ENCODE measurements at places on chromosomes 5 and 9. TPM values are rescaled to one million over a fixed set of nuclear protein-coding genes. Genes with fewer than 3 reads are reported as not detected.

SIMC1 gene
- total RNA-seq, result 6.7 TPM

LCN9 gene
- not detected for total RNA-seq

GRCh38 chr9:22065431-22066200, 56.5 kb upstream of the CDKN2B start:
- no peak for DNase-seq

DNA sequence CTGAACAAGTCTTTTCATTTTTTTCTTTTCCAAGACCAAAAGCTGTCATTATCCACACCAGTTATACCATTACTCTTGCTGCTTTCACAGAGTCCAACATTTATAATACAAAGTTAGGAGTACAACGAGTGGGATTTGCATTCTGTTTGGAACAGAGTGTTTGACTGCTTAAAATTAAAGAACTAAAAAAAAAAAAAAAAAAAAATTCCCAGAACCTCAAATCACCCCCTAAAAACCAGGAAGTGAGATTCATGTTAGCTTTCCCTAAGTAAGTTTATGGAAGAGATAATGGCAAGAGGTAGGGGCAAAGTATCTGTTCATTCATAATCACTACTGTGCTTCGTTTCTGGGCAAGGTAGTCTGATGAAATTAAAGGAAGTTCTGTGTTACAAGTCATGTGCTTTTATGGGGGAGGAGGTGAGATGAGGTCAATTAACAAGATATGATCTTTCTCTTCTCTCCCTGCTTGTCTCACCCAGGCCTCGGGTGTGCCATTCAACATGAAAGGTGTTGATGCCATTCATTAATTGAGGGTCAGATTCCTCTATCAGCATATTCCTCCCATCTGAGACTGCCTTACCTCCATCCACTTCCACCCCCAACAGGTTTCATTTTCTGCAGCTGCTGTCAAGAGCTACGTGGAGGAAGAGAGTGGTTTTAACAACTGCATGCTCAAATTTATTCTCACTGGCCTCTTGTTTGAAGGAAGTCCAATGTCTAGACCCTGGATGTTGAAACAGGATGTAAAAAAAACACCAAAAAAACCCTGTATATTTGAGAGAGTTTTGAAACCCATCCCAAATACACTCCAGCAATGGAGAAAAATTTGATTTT, 58.1 kb downstream of the MARCHF3 start:
- no peak for DNase-seq

DNA sequence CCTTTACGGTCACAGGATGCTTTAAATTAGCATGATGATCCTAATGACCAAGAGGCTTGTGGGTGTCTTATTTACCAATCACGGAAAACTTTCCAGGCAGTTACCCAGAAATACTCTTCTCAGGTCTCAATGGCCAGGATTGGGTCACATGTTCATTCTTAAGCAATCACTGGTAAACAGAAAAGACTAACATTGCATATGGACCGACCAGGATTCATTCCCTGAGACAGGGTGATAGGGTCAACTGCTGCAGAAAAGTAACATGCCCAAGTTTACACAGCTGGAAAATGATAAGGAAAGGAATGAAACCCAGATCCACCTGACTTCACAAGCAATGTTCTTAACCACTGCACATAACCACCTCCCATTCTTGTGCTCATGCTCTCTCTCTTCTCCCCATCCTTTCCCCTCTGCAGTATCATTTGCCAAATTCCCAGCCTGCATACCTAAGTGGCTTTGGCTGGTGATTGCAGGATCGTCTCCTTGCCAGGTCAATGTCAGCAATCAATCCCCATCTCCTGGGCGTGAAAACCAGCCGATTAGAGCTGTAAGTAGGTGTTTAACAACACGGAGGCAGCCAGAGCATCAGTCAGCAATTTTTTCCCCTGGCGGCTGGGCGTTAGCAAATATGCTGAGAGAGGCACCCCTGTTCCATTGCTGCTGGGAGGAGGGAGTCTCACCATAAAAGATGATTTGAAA, 219.4 kb downstream of the NMUR2 start:
- DNase-seq, result no peak

CYFIP2 gene
- 25.3 TPM for total RNA-seq

- DNase-seq, result no peak
Measured at GRCh38 chr5:10533226-10533625, 30.6 kb upstream of the ANKRD33B start.

FST gene
- total RNA-seq, result not detected

CKMT2 gene
- not detected for total RNA-seq

DNA sequence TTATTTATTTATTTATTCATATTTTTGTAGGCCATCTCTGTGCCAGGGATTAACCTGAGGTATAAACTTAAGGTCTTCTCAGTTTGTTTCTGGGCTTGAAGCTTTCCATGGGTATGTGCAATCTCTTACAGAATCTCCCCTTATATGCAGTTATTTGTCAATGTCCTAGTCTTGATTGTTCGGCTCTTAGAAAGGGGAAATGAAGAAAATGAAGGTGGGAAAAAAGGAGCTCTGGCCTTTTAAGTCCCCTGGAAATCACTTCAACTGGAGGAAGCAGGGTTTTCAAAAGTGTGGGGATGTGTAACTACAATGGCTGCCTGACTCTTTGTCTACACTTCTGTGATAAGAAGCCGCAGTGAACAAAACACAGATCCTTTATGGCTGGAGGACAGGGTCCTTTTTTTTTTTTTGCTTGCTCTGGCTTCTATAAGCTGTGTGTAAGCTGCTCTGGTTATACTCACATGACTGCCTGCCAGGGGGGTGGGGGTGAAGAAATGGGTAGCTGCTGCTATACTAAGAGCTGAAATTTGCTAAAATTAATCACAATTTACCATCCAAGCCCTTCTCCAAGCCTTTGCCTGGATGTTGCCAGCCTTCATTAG, 33.7 kb downstream of the CENPP start:
- no peak for DNase-seq

DNA sequence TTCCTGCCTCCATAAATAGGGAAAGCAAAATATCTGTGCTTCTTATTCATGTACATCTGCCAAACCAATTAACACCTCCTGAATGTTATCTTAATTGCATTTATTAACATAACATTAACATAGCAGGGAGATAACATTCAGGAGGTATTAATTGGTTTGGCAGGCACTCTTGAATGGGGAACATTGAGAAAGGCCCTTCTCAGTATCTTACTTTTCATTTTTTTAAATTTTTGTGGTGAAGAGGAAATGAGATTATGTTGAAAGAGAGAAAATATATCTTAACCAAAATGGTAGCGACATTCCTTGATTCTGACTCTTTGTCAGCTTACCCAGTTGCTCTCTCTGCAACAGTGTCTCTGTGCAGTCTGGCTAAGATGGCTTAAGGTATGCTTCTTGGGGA, 100.4 kb upstream of the TLE1 start:
- no peak for DNase-seq

DNA sequence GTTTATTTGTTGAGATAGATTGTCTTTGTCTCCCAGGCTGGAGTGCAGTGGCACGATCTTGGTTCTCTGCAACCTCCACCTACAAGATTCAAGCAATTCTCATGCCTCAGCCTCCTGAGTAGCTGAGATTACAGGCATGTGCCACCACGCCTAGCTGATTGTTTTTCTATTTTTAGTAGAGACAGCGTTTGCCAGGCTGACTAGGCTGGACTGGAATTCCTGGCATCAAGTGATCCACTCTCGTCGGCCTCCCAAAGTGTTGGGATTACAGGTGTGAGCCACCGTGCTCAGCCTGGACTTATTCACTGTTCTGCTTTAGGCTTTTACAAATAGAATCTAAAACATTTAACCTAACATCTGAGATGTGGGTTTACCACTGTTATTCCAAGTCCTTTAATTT, 91.3 kb downstream of the COMMD10 start:
- no peak for DNase-seq

PLK2 gene
- total RNA-seq, result 705 TPM

DNA sequence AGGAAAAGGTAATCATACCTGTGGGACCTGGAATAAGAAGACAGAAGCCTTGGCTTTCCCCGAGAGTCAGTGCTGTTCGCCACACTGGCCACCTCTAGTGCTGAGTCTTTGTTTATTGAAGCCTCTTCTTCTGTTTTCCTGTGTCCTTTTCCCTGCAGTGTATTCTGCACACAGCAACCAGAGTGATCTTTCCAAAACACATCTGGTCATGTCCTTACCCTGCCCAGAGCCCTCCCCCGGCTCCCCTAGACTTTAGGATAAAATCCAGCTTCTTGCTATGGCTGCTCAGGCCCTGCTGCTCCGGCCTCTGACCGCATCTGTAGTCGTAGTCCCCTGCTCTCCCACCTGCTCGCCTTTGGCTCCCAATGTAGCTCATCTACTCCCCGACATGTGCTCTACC, 28.3 kb downstream of the GALNT10 start:
- no peak for DNase-seq

FBP2 gene
- not detected for total RNA-seq

LRRC19 gene
- total RNA-seq, result not detected

TRAF1 gene
- 5.0 TPM for total RNA-seq

FAM200C gene
- 8.3 TPM for total RNA-seq

EQTN gene
- total RNA-seq, result not detected

GRCh38 chr5:74206579-74207550, 433.7 kb downstream of the ENC1 start:
- DNase-seq, result peak; percentile 22

GRCh38 chr5:142472306-142472951, 147.6 kb upstream of the SPRY4 start:
- peak; percentile 33 for DNase-seq

DNA sequence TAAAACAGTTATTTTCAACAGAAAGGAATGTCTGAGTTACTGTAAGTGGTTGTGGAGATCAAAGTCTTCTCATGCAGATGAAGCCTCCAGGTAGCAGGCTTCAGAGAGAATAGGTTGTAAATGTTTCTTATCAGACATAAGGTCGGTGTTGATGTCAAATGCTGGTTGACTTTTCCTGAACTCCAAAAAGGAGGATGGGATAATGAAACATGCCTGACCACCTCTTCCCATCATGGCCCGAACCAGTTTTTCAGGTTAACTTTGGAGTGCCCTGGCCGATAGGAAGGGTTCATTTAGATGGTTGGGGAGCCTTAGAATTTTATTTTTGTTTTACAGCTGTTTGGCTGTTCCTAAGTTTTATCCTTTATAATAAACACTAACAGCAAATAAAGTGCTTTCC, 478.4 kb downstream of the ACTL7B start:
- DNase-seq, result no peak

DNA sequence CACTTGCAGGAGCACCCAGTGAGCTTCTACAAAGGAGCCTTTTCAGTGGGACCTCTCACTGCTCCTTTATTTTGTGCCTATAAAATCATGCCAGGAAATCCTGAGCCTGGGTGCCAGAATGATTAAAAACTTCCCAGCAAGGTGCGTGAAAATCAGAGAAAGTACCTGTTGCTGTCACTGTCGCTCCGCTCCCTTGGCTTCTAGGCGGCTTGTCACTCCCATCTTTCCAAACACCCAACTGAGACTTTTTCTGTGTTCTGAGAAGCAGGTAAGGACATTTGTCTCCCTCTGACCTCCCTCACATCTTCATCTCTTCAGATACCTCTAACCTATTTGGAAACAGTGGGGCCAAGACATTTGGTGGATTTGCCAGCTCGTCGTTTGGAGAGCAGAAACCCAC, 53.9 kb downstream of the FAM78A start:
- DNase-seq, result no peak

CCDC183 gene
- total RNA-seq, result not detected

- no peak for DNase-seq
Measured at GRCh38 chr9:123834218-123834888, 95.6 kb downstream of the DENND1A start.

DNA sequence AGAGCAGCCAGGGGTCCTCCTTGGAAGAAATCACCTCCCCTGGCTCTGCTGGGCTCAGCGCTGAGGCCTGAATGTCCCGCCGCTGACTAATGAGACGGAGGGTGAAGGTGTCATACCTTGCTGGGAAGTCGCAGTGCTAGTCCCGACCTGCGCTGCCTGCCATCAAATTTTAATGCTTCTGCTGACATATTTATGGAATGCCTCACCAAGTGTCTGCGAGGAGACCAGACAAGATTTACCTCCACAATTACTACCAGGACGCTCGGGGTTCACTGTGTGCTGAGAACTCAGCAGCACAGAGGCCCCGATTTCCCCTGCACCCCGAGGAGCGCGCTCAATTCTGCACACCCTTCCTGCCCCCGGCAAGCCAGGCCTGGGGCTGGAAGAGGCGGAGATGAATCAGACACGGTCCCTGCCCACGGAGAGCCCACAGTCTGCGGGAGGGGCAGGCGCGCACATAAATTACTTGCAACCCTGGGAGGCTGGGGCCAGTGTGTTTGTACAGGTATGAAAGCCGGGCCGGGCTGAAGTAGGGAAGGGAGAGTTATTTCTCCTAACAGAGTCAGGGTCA, 175.2 kb downstream of the PAX5 start:
- DNase-seq, result no peak

COL23A1 gene
- 1.2 TPM for total RNA-seq

DNA sequence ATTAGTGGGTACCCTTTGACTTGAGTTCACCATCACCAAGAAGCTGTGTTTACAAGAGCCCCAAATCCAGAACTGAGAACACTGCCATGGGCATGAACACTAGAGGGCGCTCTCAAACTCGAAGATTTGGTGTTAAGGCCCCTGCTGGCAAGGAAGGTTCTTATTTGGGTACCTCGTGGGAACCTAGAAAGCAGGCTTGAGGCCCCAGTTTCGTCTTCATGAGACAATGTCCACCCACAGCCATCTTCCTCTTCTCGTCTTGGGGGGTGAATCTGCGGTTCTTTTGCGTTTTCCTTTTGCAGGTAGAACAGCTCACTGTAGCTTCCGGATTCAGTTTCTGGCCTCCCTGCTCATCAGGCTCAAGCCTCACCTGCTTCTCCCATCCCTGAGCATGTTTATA, 184.0 kb downstream of the SEMA5A start:
- peak; percentile 47 for DNase-seq

DNA sequence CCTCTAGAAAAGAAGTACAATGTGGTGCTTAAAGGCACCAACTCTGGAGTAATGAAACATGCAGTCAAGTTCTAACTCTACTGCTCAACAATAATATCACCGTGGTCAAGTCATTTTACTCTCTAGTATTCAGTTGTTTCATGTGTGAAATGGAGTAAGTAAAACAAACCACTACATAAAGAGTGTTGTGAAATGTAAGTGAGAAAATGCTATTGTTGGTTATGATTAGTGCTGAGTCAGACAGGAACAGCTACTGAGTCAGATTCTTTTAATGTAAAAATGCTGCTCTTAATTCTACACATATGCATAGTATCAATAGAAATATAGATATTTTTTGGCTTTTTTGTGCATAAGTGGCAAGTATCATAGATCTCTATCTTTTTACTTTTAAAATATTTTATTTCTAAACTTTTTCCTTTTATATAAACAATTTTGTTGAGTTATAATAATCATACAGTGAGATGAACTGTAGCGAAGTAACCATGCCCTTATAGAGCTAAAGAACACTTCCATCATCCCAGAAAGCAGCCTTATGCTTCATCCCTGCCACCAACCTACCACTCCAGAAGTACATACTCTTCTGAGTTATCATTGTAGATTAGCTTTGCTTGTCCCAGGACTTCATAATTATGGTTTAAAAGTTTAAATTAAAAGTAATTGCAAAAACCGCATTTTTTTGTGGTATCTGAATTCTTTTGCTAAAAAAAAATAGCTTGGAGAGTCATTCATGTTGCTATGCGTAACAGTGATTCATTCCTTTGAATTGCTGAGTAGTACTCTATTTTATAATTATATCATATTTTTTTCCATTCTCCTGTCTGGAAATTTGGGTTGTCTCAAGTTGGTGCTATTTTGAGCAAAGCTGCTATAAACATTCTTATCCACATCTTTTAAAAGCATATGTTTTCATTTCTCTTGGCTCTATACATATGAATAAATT, 548.2 kb upstream of the CLINT1 start:
- DNase-seq, result no peak

- DNase-seq, result no peak
Measured at GRCh38 chr9:120538339-120538738, 41.6 kb downstream of the CDK5RAP2 start.
